ENCODE measurements at places on chromosomes 13 and 19.

GRCh38 chr19:14497228-14497921, 1.4 kb upstream of the GIPC1 start:
- DNase-seq, result no peak

DNA sequence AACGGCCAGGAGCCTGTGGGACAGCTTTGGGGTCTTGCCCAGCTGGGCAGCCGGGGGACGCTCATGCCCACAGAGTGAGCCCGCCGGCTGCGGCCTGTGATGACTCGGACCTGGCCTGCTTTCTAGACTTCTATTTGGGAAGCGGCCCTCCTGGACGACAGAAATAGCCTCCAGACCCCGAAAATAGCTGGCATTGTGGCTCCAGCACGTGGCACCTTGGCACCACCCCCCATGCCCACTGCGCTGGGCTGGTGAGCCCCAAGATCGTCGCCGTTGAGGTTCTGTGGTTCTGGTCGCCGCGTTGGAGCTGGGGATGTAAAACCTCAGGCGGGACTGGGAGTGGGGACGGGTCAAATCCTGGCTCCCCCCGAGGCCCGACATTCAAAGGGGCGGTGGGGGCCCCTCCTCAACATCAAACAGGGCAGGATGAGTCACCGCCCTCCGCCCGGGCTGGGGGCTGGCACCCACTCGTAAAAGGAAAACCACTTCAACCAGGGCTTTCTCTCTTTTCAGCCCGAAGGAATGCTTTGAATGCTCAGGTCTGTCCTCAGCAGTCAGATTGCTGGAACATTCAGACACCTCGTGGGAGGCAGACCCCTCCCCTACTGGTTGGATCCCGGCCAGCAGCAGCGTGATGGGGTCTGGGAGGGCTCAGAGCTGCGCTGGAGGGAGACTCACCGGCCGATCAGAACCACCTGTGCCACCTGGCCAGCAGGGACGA, 42.1 kb downstream of the GADD45B start:
- DNase-seq, result no peak

DNA sequence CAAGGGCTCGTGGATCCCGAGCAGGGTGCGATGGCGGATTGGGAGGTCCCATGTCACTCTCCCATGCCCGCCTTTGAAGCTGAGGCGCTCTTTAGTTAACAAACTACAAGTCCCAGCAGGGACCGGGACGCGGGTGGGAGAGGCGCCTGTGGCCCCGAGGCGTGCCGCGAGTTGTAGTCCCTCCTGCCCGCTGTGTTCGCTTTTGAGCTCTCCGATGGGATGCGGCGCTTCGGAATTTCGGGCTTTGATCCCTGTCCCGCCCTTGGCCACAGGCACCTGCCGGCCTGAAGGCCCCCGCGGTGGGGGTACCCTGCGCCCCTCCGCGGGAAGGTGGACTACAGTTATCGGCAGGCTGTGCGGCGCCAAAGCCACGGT, 11.0 kb downstream of the CYTH2 start:
- DNase-seq, result no peak

DNA sequence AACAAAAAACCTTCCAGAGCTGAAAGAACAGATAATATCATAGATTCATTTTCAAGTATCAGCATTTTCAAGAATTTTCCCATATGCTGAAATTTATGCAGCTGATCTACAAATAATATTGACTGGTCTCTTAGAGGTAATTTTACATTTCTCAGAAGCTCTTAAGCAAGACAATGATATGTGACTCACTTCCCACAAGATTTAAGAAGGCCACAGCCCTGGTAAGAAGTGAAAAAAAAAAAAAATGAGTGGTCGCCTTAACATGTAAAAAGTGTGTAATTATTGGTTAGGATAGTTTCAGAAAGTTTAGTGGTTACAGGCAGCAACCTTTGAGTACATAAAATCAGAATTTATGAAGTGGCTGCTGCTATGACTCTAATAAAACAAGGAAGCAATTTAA, 54.5 kb downstream of the NUFIP1 start:
- no peak for DNase-seq

DNA sequence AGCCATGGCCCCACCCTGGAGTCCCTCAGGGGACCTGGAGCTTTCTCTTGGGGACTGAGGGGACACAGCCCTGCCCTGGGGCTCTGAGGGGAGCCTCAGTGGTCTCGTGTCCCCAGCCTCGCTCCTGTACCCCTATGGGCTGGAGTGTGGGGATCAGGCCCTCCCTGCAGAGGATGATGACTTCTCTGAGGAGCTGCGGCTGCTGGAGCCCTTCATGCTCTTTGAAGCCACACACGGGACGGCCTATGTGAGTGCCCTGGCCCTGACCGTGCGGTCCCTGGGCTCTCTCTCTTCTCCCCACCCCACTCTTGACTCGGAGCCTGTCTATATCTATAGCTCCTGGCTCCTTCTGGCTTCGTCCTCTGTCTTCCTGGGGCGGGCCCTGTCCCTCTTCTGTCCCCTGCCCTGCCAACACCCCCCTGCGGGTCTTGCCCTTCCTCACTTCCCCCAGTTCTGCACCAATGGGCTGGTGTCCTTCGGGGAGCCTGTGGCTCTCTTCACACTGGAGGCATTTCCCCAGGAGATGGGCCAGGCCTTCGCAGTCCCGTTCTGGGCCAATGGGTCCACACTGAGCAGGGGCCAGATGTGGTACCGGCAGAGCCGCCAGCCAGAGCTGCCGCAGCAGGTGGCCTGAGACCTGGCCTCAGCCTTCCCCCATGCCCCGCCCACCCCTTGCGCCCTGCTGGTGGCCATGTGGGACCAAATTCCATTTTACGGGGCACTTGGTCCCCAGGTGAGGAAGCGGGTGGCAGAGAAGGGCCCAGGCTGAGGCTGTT, 33.1 kb downstream of the HPN start:
- no peak for DNase-seq

- DNase-seq, result no peak
Measured at GRCh38 chr19:21680671-21681070, 86.7 kb downstream of the ZNF100 start.

All from activated effector memory CD4-positive, alpha-beta T cell treated with anti-CD3 and anti-CD28 coated beads, Interleukin-2, amount 50 U/mL, for 16 hours (primary cell).